CD8-positive, alpha-beta memory T cell (primary cell): ENCODE measurements at places on chromosomes 6 and 20. TPM values are rescaled to one million over a fixed set of nuclear protein-coding genes. Genes with fewer than 3 reads are reported as not detected.

DNA sequence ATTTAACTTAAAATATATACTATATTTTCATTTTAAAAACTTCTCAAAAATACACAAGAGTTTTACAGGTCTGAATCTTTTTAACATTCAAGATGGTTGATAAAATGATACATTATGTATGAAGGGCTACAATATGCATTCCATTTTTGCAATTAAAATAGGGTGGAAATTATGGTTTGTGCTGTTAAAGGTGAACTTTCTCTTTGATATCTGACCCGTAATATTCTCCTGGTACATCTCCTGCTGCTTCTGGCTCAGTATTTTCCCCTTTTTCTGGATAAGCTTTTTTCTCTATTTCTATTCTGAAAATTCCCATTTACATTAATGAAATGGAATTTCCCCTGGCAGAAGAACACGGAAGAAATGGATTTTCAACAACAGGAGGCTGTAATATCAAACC, 27.4 kb upstream of the LCA5 start:
- DNase-seq = no peak

GRCh38 chr6:148868314-148868713, 121.5 kb downstream of the UST start:
- DNase-seq = no peak

Gene PGBD1
- 5.4 TPM for total RNA-seq

Gene MAFB
- 2.0 TPM for total RNA-seq
